Mammary epithelial cell (primary cell): ENCODE measurements at places on chromosomes 5 and 9. TPM values are rescaled to one million over a fixed set of nuclear protein-coding genes. Genes with fewer than 3 reads are reported as not detected.

SH3RF2 gene
- 27.3 TPM for polyA plus RNA-seq

DNA sequence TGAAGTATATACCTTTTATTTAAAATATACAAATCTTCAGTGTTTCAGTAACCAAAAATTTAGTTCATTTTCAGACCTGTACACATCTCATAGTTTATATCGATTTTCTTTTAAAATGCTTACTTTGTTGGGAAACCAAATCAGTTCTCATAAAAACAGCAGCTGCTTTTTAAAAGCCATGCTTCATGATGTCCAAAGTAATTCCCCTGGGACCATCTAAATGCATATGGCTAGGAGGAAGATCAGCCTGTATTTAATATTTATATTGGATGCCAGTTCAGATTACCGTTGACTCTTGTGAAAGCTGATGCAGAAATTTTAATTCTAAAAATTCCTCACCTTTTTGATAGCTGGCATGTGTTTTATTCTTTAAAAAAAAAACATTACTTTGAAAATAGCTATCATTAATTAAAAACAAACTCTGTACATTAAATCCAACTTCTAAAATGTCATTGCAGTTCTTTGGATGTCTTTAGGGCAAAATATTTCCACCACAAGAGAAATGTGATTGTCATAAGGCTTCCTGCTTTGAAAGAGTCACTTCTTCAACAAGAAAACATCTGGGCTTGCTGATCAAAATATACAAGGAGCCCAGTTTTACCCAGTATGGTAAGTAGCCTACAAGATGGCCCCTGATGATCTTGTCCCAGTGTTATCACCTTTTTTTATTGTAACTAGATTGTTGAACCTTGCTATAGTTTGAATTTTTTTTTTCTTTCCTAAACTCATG is 1242.9 kb upstream of the CDH6 start:
- DNase-seq: no peak

BARHL1 gene
- polyA plus RNA-seq: not detected

- no peak for DNase-seq
Observed at GRCh38 chr9:35972093-35972492, 14.1 kb upstream of the OR2S2 start.

CD14 gene
- 1.5 TPM for polyA plus RNA-seq

FOXD4L5 gene
- polyA plus RNA-seq: 0.02 TPM

PLCXD3 gene
- polyA plus RNA-seq: 0.01 TPM
